Glutamatergic neuron (in vitro differentiated cells): ENCODE measurements at places on chromosomes 13 and 19. TPM values are rescaled to one million over a fixed set of nuclear protein-coding genes. Genes with fewer than 3 reads are reported as not detected.

The ASPDH gene
- total RNA-seq: not detected

The SIGLEC8 gene
- total RNA-seq: not detected

The VSTM1 gene
- total RNA-seq: not detected

The CGB5 gene
- not detected for total RNA-seq

The HSH2D gene
- not detected for total RNA-seq

The QPCTL gene
- 2.6 TPM for total RNA-seq

The RXFP2 gene
- not detected for total RNA-seq

The ZNF850 gene
- 3.8 TPM for total RNA-seq

The TRIP10 gene
- total RNA-seq: 16.7 TPM

The FXYD7 gene
- 22.3 TPM for total RNA-seq

The DGKH gene
- total RNA-seq: 13.4 TPM

The AXL gene
- not detected for total RNA-seq

The PIBF1 gene
- 20.3 TPM for total RNA-seq

The RASAL3 gene
- total RNA-seq: not detected

The ERICH4 gene
- total RNA-seq: not detected

The FAM124A gene
- 3.7 TPM for total RNA-seq
